Hematopoietic multipotent progenitor cell treated with erythropoietin and hydrocortisone succinate and interleukin-3 and kit ligand, for 15 days (in vitro differentiated cells): ENCODE measurements at places on chromosomes 12 and 14.

DNA sequence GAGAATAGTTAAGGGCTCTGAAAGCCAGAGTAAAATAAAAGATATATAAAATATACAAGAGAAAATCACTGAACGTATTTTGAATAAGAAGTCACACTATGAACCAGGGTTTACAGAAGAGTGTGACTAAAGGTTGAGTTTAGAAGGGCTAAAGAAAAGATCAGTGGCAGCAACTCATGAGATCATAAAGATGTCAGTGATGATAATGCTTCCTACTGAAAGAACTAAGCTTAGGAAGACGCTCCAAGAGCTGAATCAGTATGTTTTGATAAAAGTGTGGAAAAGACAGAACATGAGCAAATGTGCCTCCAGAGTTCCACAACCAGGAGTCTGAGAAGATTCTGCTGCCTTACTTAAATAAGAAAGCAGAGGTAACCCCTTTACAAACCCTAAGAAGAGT lies 74.6 kb downstream of the KITLG start:
- no peak for DNase-seq

- no peak for DNase-seq
Observed at GRCh38 chr14:31269634-31270195, 62.1 kb upstream of the HECTD1 start.

DNA sequence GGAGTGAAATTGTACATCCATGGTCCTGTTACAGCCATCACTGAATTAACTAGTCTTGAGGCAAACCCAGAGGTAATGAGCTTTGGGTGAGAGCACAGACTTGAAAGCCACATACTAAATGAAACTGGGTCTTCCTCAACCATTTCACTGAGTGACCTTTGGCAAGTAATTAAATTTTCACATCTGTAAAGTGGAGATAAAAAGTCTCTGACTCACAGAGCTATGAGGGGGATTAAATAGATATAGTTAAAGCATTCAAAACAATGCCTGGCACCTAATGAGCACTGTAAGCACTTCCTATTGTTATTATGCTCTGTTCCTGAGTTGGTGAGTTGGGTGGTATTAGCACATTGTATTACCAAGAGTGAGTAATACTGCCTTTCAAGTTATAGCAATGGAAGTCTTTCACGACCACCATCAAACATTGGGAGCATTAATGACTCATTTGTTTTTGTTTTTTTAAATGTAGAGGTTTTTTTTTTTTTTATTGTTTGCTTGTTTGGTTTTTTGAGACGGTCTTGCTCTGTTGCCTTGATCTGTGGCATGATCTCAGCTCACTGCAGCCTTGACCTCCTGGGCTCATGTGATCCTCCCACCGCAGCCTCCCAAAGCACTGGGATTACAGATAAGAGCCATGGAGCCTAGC lies 12.5 kb upstream of the STRN3 start:
- peak; percentile 88 for DNase-seq

- DNase-seq: no peak
Observed at GRCh38 chr12:102343361-102344121, 136.8 kb downstream of the IGF1 start.

GRCh38 chr14:104770851-104771272 lies 17.9 kb downstream of the SIVA1 start:
- no peak for DNase-seq

- DNase-seq: peak; percentile 33
Observed at GRCh38 chr12:28172434-28173030, 17.7 kb upstream of the CCDC91 start.

GRCh38 chr12:100833282-100833681 lies 38.7 kb downstream of the ANO4 start:
- no peak for DNase-seq

GRCh38 chr12:124765581-124766489 lies 97.8 kb downstream of the SCARB1 start:
- no peak for DNase-seq

- DNase-seq: no peak
Observed at GRCh38 chr12:26748741-26749431, 84.1 kb downstream of the ITPR2 start.

- no peak for DNase-seq
Observed at GRCh38 chr12:55899082-55899481, 28.6 kb downstream of the PYM1 start.

DNA sequence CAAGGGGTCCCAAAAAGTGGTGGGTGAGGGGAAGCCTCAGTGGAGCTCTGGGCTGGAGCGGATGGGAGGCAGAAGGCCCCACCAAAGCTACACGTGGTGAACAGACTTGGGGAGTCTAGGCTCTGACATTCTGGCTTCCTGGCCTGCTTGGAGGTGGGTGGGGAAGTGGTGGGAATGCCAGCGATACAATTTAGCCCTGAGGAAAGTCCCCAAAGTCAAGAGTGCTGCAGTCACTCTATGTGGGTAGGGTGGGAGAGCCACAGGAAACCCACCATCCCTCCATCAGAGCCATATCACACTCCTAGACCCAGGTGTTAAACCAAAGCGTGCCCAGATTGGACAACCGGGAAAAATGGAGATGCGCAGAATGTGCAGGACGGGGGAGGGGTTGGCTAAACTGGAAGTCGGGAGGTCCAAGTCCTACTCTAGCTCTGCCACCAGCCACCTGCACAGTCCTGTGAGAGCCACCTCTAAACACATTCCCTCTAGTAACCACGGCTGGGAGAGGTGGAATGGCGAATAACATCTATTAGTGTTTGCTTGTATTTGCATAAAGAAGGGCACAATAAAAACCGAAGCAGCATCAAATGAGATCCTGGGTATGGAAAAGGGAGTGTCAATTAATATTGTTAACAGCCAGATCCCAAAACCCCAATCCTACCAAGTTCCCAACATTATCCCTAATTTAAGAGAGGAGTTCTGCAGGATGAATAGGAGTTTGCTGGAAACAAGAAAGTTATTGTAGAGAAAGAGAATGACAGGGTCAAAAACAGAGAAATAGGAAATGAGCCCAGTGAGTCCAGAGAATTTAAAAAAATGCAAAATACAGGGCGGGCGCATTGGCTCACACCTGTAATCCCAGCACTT lies 14.0 kb upstream of the CD9 start:
- no peak for DNase-seq

GRCh38 chr12:51820526-51821439 lies 27.7 kb downstream of the FIGNL2 start:
- no peak for DNase-seq

GRCh38 chr12:20507056-20507455 lies 138.7 kb downstream of the PDE3A start:
- DNase-seq: no peak
